CD4-positive, alpha-beta T cell treated with Interleukin-15 for 4 hours (primary cell): ENCODE measurements at places on chromosomes 3 and 15.

DNA sequence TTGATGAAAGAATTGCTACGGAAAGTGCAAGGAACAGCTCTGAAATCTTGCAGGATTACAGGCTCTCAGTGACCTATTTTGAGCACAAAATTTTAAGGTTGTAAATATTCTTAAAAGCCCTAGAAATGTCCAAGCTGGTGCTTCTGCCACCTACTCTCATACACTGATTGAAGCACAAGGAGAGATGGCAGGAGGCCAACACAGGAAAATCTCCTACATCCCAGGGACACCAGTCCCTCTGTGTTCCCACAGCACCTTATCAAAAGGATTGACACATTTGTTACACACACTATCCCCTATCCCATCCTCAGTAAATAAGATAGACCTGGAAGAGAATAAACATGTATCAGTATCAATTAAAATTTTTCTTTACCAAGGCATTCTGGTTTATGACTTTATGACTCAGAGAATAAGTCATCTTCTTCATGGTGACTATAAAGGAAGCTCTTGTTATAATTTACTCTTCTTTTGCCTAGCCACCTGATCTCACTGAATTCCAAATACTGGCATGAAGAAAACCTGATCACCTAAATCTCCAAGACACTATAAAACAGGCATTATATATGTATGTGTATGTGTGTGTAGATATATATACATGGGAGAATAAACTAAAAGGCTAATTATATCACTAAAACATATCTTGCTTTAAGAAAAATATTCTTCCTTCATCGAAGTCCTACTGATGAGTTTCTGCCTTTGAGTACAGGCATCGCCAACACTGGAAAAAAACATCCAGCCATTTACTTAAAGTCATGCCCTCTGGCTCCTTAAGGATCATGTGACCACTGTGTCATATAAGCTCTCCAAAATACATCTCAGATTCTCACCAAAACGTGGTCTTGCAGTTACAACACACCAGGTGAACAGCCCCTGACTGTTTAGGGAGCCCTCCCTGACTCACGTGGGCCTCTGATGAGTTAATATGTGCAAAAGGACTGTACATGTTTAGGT lies 208.1 kb upstream of the NR2F2 start:
- no peak for DNase-seq

DNA sequence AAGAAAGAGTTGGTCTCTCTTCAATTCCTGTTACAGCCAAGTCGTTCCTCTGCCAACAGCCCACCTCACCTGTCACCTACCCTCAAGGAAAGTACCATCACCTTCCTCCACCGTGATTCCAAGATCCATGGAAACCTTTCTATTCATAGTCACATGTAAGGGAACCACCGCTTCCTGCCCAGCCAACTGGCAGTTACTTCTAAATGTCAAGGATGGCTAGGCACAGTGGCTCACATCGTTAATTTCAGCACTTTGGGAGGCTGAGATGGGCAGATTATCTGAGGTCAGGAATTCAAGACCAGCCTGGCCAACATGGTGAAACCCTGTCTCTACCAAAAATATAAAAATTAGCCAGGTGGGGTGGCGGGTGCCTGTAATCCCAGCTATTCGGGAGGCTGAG lies 82.8 kb downstream of the FOXP1 start:
- no peak for DNase-seq

DNA sequence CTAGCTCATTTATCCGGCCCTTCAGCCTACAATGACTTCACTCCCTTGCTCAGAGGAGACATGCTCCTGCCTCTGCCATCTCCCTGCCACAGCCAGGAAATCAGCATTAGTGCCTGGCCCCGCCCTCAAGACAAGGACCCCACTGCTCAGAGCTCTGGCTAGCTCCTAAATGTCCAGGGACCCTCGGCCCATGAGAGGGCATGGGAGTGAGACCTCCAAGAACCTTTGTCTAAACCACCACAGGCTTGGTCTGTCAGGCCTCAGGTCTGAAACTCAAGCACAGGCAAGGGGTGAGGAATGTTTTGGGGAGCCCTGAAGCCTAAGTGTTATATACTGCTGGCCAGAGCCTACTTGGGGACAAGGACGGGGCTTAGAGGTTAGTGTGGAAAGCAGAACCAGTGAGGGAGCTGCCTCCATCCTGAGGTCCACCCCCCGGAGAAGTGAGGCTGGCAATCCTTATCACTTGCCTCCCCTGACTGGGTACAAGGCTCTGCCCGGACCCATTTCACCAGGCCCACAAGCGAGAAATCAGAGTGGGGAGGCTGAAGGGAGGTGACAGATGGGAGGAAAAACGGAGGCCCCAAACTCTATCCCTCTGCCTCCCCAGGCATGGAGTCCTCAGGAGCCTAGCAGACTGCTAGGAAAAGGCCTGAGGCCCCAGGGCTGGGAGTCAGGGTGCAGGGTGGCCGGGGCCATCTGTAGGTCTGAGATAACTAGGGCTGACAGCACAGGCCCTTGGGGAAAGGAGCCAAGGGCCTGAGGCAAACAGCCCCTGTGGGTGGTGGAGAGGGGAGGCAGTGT lies 18.8 kb downstream of the SHF start:
- no peak for DNase-seq

DNA sequence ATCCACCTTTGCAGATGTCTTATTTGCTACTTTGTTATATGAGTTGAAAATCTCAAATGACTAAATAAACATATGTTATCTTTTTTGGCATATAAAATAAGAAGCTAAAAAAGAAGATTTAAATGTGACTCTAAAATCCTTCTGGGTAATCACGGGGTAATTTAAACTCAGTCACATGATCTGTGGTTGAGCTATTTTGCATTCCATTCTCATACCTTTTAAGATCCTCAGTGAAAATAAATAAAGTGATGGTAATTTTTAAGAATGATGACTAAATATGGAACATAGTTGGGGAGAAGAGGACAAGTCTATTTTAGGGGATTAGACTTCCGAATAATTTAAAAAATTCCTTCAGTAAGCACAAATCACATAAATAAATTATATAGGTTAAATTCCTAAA lies 1076.8 kb downstream of the TUSC7 start:
- DNase-seq, result no peak

DNA sequence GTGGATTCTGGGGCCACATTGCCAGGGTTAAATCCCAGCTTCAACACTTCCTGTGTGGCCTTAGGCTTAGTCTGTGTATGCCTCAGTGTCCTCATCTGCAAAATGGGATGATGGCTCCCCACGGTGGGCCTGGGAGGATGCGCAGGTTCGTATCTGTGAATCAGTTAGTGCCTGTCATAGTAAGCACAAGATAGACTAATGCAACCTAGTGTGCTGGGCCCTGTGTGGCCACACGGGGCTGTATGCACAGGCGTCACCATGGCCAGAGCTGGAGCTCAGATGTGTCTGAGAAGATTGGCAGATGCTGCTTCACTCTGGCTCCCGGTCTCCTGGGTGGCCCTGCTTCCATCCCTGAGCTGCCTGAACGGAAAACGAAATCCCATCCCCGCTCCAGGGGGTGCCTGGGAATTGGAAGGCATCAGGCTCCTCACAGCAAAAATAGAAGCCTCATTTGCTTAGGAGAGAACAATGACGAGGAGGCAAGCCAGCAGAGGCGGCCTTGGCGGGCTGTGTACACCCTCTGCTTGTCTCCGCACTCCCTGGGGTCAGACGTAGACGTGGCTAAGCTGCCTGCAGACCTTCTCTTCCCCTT lies 103.6 kb downstream of the APBA2 start:
- no peak for DNase-seq

DNA sequence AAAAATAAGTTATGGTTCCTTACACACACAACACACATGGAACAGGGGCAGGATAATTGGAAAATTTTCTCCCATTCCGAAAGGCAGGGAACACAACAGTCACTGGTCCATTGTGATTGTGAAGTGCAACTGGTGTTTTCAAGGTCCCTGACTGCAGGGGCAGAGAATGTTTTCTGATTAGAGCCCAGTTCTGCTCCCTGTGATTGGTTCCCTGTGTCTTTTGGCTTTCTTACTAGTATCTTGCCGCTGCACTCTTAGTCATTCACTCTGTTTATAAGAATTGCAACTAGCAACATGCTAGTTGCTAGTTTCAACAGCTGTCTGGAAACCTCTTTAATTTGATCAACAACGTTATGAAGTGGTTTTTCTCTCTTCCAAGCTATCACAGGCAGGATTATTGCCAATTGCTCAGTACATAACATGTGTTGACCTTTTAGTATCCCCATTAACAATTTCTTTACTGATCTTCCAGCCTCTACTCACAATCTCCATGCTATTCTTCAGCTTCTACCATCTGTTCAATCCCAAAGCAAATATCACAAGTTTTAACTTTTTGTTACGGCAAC lies 177.5 kb downstream of the EPHA6 start:
- DNase-seq, result no peak

GRCh38 chr15:57685306-57686095 lies 21.0 kb upstream of the POLR2M start:
- DNase-seq, result no peak

- no peak for DNase-seq
Observed at GRCh38 chr3:147415286-147415685, 6.1 kb downstream of the ZIC1 start.

DNA sequence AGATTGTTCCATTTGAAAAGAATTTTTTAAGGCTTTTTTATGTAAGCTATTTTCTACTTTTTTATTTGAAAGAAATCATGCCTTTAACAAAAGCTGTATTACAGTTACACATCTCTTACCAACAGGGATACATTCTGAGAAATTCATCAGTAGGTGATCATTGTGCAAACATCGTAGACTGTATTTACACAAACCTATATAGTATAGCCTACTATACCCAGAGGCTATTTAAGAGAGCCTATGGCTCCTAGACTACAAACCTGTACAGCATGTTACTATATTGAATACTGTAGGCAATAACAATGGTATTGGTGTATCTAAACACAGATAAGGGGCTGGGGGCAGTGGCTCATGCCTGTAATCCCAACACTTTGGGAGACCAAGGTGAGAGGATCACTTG lies 43.1 kb downstream of the PEAK1 start:
- no peak for DNase-seq
